ENCODE measurements at places on chromosomes 2 and 18.

DNA sequence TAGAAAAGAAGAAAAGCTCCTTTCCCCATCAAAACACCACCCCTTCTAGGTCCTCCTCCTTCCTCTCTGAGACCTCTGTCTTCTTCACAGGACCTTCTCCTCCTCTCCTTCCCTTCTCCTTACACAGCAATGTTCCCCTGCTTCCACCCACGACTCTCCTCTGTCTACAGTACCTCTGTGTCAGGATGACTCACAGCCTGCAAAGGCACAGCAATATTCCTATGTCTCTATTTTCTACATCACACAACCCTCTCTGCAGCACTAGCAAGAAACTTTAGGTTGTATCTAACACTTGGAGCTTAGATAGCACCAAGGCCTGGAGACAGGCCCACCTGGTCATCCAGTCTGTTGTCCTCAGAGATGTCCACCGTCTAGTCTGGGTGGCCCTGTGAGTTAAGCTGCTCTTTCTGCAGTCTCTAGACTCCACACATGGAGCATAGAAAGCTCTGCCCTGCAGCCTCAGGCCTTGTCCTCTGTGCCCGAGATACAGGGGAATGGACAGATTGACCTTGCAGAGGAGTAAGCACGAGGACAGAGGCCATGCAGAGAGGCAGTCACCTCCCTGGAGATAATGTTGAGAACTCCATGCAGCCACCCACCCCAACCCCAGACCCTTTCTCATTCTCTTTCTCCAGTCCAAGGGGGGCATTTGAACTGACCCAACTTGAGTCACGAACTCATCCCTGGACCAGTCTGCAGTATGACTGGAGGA is 212.0 kb downstream of the TNS1 start:
- no peak for DNase-seq

- no peak for DNase-seq
Observed at GRCh38 chr18:43965691-43966090, 688.4 kb upstream of the SYT4 start.

- DNase-seq, result no peak
Observed at GRCh38 chr18:75208155-75208835, 644 bp downstream of the PTGR3 start.

DNA sequence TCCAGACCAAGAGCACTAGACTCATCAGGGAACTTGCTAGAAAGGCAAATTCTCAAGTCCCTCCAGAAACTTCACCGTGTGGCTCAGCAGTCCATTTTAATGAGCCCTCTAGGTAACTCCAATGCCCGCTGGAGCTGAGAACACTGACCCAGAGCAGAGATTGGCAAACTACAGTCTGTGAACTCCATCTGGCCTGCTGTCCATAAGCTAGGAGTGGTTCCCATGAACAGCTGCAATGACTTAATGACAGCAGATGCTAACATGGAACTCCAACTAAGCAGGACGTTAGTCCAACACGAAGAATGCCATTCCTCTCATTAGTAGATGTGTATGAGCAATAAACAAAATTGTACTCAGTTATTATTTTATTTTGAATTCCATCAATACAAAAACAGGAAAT is 371.9 kb downstream of the STK39 start:
- no peak for DNase-seq

DNA sequence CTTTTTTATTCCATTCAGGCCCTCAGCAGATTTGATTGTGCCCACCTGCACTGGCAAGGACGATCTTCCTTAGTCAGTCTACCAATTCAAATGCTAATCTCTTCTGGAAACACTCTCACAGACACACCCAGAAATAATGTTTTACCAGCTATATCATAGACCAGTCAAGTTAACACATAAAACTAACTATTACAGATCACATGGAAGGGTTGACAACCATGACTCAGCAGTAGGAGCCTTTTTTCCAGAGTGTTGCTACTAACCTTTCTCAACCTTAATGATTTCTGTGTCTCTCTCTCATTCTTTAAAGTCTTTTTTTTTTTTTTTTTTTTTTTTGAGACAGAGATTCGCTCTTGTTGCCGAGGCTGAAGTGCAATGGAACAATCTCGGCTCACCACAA is 143.5 kb upstream of the MSH6 start:
- no peak for DNase-seq

GRCh38 chr2:126761981-126762878 is 106.3 kb downstream of the GYPC start:
- DNase-seq, result no peak

GRCh38 chr2:230811508-230811907 is 53.2 kb upstream of the ITM2C start:
- no peak for DNase-seq

GRCh38 chr2:160380000-160380570 is 113.5 kb downstream of the RBMS1 start:
- DNase-seq, result no peak

GRCh38 chr2:147989809-147990403 is 30.6 kb downstream of the ORC4 start:
- DNase-seq, result no peak

- no peak for DNase-seq
Observed at GRCh38 chr18:23406271-23406787, 46.8 kb upstream of the RIOK3 start.

GRCh38 chr2:100621371-100621951 is 58.7 kb downstream of the PDCL3 start:
- no peak for DNase-seq

- no peak for DNase-seq
Observed at GRCh38 chr2:23483791-23484190, 98.8 kb downstream of the KLHL29 start.

- DNase-seq, result no peak
Observed at GRCh38 chr2:208407667-208408066, 1.1 kb downstream of the PTH2R start.

DNA sequence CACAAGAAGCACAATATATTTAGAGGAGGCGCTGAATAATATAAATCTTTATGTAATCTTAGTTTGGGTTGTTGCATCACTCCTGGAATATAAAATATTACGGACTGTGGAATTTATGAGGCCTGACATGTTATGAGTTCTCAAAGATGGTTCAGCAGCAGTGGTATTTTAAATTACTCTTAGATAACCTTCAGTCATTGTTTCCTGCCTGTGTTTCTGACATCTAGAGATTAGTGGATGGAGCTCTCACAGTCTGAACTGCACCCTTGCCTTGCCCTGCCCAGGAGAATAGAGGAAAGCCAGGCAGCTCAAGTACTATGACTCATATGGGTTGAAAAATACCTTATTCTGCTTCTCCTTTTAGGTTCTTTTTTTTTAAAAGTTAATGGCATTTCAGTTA is 70.0 kb downstream of the ACSL3 start:
- DNase-seq, result no peak

- no peak for DNase-seq
Observed at GRCh38 chr2:26849056-26849999, 1.4 kb downstream of the DPYSL5 start.

- DNase-seq, result no peak
Observed at GRCh38 chr2:229917793-229918192, 4.0 kb downstream of the TRIP12 start.

DNA sequence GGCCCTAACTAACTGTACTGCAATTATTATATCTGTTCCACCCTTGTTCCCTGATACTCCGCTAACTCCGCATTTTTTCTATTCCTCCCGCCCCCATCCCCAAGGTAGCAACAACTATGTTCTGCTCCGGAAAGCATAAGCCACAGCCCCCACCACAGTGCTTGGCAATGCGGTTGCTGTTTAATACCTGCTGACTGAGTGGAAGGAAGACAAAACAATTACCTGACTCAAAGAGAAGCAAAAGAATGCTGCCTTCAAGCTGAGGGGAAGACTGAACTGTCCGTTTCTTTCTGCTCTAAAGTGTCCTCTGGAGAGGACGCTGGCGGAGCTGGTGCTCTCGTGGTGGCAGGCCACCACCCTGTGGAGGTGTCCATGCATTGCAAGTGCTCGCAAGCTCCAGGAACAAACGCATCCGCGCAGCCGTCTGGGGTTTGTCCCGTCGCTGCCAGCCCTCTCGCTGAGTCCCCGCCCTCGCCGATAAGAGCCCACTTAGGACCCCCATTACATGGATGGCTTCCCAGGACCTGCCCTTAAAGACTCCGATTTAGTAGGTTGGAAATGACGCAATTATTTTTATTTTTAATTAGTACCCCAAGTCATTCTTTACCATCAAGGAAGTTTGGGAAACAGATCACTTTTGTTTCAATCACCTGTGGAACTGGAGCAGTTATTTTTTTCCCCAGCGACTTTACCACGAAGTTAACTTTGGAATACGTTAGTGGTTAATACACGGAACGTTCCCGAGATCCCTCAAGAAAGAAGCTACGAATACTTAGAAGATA is 1.6 kb upstream of the MYL12A start:
- DNase-seq, result peak; percentile 42

DNA sequence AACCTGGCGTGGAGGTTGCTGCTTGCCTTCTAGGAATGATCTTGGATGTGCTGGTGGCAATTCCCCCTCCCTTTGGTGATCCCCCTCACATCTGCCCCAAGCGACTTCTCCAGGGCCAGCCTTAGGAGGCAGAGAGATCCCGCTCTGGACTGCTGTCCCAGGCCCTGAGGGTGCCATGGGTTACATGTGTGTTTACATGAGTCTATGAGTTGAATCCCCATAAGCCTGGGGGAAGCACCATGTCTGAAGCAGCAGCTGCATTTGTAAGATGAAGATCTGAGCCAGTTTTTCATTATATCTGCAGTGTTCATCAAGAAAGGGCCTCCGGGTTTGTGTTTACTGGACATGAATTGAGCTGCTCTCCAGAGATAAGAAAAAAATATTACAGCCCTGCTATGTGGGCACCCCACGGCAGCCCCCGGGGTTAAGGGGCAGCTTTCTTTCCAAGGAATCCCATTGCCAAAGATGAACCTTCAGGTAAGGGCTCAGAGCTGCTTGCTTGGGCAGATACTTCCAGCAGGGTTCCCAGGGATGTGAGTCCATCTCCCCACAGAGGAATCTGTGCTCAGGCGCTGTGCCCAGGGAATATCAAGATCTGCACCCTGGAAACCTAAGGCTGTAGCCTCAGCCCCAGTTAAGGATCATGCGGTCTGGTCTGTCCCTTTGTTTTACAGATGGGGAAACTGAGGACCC is 46.0 kb downstream of the MRPS5 start:
- no peak for DNase-seq

Data from esophagus squamous epithelium (tissue), 5 donors.